Ovary (tissue), 10 donors: ENCODE measurements at places on chromosomes 4 and X. TPM values are rescaled to one million over a fixed set of nuclear protein-coding genes. Genes with fewer than 3 reads are reported as not detected.
A peak's percentile ranks its signal among the peaks of the same experiment; 100 is the strongest.

DNA sequence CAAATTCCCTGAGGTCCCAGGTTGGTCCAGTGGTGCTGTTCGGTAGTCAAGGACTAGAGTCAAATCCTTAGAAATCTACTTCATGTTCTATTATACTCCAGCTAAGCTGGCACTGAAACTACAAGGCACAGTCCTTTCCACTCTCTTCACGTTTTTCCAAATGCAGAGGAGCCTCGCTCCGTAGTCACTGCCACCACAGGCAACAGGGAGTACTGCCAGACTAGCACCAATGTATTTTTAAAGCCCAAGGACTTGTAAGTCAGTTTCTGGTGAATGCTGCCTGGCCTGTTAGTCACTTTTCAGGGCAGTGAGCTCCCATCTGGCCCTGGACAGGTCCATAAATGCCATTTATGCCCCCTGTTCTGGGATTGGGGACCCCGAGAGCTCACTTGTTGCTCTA lies 323.5 kb downstream of the FAM47A start:
- no peaks in the 10 kb centered on the region for H3K36me3 ChIP-seq
- H3K27ac ChIP-seq: no peak overlapping the region
- H3K4me3 ChIP-seq: no peak overlapping the region
- DNase-seq: no peak
- no peaks in the 10 kb centered on the region for H3K27me3 ChIP-seq

DNA sequence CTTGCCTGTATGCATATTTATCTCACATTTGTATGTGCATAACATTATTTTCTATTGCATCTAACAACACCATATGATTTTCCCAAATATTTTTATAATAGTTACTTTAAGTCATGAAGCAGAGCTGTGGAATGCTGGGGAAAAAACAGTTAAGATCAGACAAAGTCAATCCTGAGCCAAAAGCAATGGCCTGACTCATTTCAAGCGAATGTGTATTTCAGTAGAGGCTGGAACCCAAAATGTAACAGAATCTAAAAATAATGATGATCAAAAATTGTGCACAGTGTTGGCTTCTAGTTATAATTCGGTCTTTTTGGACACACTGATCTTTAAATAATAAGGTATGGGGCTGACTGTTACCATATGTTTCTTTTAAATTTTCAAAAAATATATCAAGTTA lies 516.2 kb upstream of the ADGRL3 start:
- H3K36me3 ChIP-seq: no peaks in the 10 kb centered on the region
- H3K27ac ChIP-seq: no peak overlapping the region
- H3K4me1 ChIP-seq: no peaks in the 10 kb centered on the region
- H3K27me3 ChIP-seq: no peaks in the 10 kb centered on the region
- DNase-seq: no peak
- no peak overlapping the region for H3K4me3 ChIP-seq

DNA sequence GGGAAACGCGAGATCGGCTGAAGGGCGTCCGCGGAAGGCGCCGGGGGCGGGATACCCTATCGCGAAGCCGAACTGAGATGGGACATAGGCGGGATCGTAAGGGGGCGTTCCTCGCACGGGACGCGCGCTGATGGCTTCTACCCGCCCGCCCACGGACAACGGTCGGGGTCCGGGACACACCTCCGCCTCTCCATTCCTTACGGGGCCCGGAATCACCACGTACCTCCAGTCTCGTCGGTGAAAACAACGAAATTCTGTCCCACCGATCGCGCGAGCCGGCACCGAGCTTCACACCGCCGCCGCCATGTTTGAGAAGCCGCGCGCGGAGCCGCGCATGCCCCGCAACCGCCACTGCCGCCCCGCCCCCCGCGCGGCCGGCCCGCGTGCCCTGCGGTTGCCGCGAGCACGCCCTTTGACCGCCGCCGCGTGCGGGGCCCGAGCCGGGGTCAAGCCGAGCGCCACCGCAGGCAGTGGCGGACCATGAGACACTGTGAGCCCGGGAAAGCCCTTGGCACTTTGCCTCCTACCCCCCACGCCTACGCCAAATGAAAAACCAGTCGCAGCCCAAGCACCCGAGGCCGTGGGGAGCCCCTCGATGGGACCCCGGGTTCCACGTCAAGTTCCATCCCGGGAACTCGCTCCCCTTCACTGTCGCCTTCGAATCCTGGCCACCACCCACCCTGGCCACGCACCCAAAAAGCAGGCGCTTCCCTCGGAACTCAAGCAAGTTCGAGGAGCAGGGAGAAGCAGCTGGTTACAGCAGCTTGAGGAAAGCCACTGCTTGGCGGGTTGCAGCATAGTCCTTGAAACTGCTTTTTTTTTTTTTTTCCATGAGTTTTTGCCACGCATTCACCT lies at the start of gene SCML2:
SCML2 (minus strand) TSS at position 320 of the 855 bp plus-strand sequence. CDS start 20,617 bp downstream, outside the sequence.
- DNase-seq: peak; percentile 45
- peak within 1 kb of the TSS; percentile 76 for H3K27ac ChIP-seq
- H3K27me3 ChIP-seq: no peaks in the 10 kb centered on the region
- no peaks in the 10 kb centered on the region for H3K4me1 ChIP-seq
- H3K4me3 ChIP-seq: peak within 1 kb of the TSS; percentile 52

- H3K36me3 ChIP-seq: no peaks in the 10 kb centered on the region
- DNase-seq: no peak
- H3K4me3 ChIP-seq: no peak overlapping the region
- no peak overlapping the region for H3K27ac ChIP-seq
Measured at GRCh38 chr4:98406819-98407218, 145.6 kb downstream of the RAP1GDS1 start.

DNA sequence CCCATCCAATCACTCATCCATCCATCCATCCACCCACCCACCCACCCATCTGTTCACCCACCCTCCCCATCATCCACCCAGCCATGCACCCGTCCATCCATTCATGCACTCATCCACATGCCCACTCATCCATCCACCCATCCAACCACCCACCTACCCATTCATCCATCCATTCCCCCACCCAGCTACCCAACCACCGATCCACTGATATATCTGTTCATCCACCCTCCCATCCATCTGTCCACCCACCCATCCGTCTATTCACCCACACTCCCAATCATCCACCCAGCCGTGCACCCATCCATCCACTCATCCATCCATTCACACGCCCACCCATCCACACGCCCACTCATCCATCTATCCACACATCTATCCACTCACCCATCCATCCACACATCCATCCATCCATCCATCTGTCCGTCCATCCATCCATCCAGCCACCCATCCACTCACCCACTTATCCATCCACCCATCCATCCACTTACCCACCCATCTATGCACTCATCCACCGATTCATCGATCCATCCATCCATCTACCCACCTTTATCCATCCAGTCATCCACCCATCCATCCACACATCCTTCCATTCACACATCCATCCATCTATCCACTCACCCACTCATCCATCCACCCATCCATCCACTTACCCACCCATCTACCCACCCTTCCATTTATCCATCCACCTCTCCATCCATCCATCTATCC lies 28.4 kb downstream of the ASMTL start:
- no peak overlapping the region for H3K27ac ChIP-seq
- H3K27me3 ChIP-seq: no peaks in the 10 kb centered on the region
- no peak overlapping the region for H3K4me3 ChIP-seq
- H3K36me3 ChIP-seq: no peaks in the 10 kb centered on the region
- DNase-seq: no peak

- H3K36me3 ChIP-seq: no peaks in the 10 kb centered on the region
- H3K27me3 ChIP-seq: no peaks in the 10 kb centered on the region
- DNase-seq: no peak
- no peaks in the 10 kb centered on the region for H3K4me1 ChIP-seq
- H3K4me3 ChIP-seq: no peak overlapping the region
Measured at GRCh38 chr4:177010418-177010817, 217.7 kb upstream of the VEGFC start.

DNA sequence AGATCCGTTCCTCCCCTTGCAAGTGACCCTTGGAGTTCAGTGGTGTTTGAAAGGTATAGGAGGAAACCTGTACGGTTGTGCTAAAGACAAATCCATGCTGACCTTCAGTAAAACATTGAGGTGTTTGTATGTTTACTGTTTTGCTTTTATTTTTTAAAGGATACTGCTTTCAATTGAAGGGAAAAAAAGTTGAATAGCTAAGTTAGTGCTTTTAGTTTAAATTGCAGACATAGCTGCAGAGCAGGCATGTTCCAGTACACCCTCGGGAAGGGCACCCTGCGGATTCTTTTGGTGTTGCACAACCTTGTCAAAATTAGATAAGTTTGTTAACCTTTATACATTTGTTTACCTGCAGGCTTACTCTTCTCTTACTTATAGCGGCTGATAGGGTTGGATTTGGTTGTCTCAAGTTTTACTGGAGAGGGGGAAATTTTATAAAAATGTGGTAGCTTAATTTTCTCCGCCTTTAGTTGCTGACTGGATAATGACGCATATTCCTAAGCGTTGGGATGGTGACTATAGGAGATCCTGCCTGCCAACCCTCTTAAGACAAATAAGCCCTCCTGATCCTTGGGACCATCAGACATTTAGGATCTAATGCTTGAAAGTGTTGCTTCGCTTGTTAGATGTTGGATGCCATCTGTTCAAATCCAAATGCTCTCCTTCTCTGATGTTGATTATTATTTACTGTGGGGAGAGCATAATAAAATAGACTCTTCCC lies 2.0 kb downstream of the RAPGEF2 start:
- H3K27ac ChIP-seq: no peak overlapping the region
- H3K4me1 ChIP-seq: peaks cover 11% of the 10 kb centered on the region
- peak overlapping the region; percentile 72 for H3K4me3 ChIP-seq
- H3K27me3 ChIP-seq: no peaks in the 10 kb centered on the region
- no peaks in the 10 kb centered on the region for H3K36me3 ChIP-seq
- DNase-seq: no peak

DNA sequence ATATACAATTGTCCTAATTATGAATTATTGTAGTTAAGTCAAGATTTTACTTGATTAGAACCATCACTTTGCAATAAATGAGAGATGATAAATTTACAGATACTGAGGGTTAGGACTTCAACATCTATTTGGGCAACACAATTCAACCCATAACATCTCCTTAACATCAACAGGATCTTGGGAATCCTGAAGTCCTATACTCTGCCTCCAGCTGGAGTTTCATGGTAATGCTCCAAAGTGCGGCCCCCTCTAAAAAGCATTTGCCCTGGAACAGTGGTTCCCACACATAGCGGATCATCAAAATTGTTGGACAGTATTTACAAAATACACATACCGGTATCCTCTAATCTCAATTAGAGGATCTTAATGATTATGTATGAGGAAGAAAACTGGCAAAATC lies 618.6 kb downstream of the CENPC start:
- H3K4me1 ChIP-seq: no peaks in the 10 kb centered on the region
- no peak overlapping the region for H3K4me3 ChIP-seq
- H3K36me3 ChIP-seq: no peaks in the 10 kb centered on the region
- no peak overlapping the region for H3K27ac ChIP-seq
- DNase-seq: no peak

DNA sequence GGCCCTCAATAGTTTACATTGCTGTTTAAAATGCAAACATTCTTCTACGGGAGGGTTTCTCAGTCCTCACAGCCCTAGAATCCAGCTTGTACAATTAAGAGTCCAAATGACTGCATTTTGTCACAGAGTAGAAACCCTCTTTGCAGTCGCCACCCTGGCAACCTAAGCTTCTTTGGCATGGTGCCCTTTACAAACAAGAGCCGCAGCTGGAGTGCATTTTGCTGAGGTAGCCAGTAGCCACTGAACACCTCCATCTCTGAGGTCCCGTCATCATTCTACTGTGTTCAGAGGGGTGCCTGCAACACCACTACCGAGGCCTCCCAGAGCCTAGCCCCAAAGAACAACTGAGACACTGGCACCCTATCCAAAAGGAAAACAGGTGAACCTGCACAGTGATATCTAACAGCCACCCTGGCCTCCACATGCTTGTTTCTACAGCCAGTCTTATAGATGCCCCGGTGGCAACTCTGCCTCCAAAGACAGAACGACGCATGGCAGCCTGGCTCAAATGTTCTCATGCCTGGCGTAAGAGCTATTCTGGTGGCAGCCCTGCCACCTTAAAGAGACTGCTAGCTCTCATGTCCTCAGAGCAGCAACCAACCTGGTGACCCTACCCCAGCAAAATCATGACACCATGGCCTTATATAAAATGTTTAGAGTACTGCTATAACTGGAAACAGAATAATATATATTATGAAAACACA lies 801.9 kb downstream of the TECRL start:
- H3K27ac ChIP-seq: no peak overlapping the region
- no peak overlapping the region for H3K4me3 ChIP-seq
- H3K36me3 ChIP-seq: no peaks in the 10 kb centered on the region
- no peaks in the 10 kb centered on the region for H3K4me1 ChIP-seq
- no peak for DNase-seq

DNA sequence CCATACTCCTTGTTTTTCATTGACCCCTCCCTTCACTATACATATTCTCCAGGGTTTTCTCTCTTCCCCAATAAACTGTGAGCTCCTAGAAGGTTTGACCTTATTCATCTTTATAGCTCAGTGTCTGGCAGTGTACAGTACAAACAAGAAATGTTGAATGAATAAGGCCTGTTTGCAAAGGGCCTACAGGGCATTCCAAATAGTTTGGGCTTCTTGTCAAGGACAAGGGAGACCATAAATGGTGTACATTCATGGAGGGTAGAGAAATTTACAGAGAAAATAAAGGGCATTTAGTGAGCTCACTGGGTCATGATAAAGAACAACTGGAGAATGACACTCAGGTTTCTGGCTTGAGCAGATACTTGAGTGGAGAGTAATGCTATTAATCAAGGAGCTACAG lies 47.5 kb upstream of the EIF1AX start:
- H3K27me3 ChIP-seq: no peaks in the 10 kb centered on the region
- no peak overlapping the region for H3K27ac ChIP-seq
- no peaks in the 10 kb centered on the region for H3K4me1 ChIP-seq
- no peak overlapping the region for H3K4me3 ChIP-seq

GRCh38 chr4:2366252-2367192 lies 51.9 kb downstream of the ZFYVE28 start:
- DNase-seq: peak; percentile 33
- H3K4me3 ChIP-seq: no peak overlapping the region

- H3K27me3 ChIP-seq: no peaks in the 10 kb centered on the region
- no peaks in the 10 kb centered on the region for H3K36me3 ChIP-seq
- DNase-seq: no peak
- H3K27ac ChIP-seq: no peak overlapping the region
Measured at GRCh38 chr4:8694651-8695151, 102.1 kb downstream of the CPZ start.

NAP1L3 gene
- 17.1 TPM for total RNA-seq

FABP2 gene
- total RNA-seq: not detected

ENPP6 gene
- total RNA-seq: 3.6 TPM

CCSER1 gene
- total RNA-seq: 8.3 TPM

SMIM10 gene
- total RNA-seq: 9.7 TPM

SMIM10L2A gene
- 6.0 TPM for total RNA-seq

TIGD2 gene
- 4.0 TPM for total RNA-seq

CXCL9 gene
- total RNA-seq: 0.20 TPM

GPRASP3 gene
- total RNA-seq: 8.8 TPM

SETD7 gene
- total RNA-seq: 25.2 TPM

PNMA6F gene
- not detected for total RNA-seq
